ENCODE measurements at places on chromosomes 11 and 22. TPM values are rescaled to one million over a fixed set of nuclear protein-coding genes. Genes with fewer than 3 reads are reported as not detected.

Gene MS4A12
- total RNA-seq = not detected

Gene TIGD3
- 0.16 TPM for total RNA-seq

Gene CD3E
- total RNA-seq = 1.2 TPM

Gene TMA7B
- 0.24 TPM for total RNA-seq

Gene MYEOV
- 4.7 TPM for total RNA-seq

Gene WEE1
- total RNA-seq = 18.4 TPM

Gene DLG2
- 6.3 TPM for total RNA-seq

Gene SCN4B
- total RNA-seq = 2.5 TPM

Gene PANX2
- total RNA-seq = 0.92 TPM

Gene EPS8L2
- 259 TPM for total RNA-seq

Gene PCF11
- 28.7 TPM for total RNA-seq

Gene C11orf86
- not detected for total RNA-seq
